ENCODE measurements at places on chromosomes 6 and 20.

GRCh38 chr6:10564975-10565673, 44.0 kb downstream of the GCNT2 start:
- DNase-seq, result no peak

GRCh38 chr6:157054531-157054979, 268.8 kb downstream of the TMEM242 start:
- DNase-seq, result no peak

DNA sequence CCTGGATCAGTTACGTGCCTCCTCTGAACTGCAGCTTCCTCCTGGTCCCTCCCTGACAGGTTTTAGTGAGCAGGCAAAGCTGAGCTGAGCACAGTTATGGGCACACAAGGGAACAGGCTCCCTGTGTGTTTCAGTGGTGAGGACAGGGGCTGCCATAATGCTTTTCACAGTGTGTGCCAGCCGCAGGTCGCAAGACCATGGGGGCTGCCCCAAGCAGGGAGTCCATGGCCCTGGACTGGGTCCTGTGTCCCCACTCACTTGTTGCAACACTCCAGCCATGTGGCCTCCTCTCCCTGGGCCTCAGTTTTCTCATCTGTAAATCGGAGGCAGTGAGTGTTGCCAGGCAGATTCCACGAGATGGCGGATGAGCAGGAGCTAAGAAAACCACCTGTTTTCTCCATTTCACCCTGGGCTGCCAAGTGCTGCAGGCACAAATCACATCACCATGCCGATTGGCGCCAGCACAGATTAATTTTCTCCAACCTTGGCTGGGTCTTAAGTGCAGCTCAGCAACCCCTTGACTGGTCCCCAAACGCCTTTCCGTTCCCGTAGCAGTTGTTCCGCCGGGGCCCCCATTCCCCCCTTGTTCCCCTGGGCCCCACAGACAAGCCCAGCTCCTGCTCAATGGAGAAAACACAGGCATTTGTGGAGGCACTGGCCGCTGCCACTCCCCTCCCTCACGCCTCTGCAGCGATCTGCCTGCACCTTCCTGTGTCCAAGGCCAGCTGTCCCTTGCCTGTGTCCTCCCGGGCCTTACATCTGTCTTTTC, 57.1 kb upstream of the NNAT start:
- no peak for DNase-seq

- no peak for DNase-seq
Observed at GRCh38 chr6:169326067-169326799, 72.6 kb upstream of the THBS2 start.

GRCh38 chr20:51366155-51366886, 176.2 kb downstream of the NFATC2 start:
- DNase-seq, result no peak

DNA sequence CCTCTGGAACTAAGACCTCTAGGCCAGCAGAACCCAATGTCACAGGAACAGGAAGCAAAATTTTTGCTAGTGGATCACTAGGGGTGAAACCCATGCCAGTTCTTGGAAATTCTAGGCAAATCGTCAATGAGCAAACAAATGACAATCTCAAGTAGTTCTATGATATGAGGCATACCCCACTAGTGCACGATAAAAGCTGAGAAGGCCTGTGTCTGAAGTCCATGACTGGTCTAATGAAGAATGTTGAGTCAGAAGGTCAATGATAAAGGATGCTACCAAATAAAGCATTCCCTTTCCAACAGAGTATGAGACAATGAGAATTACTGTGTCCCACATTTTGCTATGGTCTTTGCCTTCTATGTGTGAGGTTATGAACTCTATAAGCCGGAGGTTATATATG, 149.4 kb upstream of the NOX3 start:
- DNase-seq, result no peak

GRCh38 chr6:138182939-138183789, 21.4 kb downstream of the ARFGEF3 start:
- DNase-seq, result no peak

DNA sequence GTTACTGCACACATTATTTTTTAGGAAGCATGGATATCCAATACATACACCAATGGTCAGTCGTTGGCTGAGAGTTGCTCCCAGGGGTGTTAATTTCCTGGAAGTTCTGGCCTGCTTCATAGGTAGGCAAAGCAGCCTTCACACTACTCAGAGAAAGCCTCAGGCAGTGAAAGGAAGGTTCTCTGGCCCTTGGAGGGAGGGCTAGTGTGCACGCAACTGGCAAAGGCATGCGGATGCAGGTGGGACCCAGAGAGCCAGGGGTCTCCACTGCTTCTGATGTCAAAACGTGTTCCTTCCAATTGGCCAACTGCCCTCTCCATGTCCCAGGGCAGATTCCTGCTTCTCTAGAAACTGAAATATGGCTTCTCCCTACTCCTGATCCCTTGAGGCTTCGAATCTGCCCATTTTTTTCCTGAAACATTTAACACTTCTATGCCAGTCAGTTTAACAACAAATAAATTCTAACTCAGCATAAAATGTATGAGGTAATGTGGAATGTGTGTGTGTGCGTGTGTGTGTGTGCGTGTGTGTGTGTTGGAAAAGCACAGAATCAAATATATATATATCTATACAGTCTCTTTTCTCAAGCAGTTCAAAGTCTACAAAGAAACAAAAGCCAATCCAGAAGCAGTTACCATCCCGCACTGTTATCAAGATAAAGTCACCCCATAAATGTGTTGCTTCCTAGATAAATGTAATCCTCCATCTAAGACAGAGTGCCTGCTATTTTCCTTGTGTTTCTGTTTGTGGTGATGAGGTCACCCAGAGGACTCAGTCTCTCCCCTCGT, 94.0 kb upstream of the HIVEP1 start:
- no peak for DNase-seq

DNA sequence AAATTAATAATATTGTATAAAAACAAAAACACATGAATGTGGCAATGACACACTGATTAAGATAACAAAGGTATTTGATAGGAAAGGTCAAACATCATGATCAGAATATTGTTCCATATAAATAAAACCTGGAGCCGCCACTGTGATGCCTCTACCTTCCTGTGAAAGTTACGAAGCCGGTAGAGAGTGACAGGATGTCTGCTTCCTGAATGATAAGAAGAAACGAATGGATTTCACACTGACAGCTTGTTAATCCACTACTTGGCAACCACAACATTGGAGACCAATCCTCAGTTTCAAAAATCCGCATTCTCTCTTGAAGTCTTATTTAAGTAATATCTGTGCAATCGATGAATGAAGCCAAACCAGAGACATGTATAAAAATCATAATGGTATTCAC, 315.1 kb downstream of the HDGFL1 start:
- no peak for DNase-seq

DNA sequence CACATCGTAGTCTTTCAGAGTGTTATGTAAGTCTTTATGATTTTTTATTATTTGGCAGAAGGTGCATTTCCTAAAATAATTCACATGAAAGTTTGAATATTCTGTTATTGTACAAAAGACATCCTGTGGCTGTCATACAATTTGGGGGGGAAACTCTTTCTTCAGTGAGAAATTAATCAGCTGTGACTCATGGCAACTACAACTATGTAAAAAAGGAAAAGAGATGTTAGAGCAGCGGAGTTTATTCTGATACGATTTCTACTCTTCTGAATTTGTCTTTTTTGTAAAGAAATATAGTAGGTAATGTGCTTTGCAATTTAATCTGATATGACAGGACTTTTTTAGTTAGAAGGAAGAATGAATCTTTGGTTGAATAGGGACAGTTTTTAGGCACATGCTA, 14.2 kb downstream of the COL19A1 start:
- no peak for DNase-seq

DNA sequence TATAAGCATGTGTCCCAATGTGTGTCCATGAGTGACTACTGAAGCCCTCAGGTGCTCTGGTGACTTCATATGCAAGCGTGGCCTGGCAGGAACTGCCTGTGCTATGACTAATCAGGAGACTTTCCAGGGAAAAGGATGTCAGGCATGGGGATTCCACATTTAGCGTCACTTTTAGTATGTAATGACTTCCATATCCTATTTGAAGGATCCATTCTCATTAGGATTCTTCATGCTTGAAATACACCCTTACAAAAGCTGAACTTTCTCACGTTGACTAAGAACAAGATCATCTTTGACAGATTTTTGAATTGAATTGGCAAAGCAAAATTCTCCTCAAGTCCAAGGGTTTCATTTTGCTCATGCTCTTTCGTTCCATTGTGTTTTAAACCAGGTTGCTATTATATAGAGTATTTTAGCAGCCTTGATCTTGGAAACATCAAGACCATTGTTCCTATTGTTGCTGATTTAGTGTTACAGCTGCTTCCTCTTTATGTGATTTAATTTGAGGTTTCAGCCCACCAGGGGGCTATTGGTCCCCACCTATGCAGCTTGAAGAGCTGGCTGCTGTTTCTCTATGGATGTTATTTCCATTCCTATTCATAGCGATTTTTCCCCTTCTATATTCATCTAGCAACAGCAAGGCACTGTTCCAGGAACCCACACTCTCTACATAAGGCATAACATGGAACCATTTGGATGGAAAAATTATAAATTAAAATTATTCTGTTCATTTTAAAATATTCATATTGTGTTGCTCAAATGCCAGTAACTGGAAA, 418.6 kb downstream of the CDKAL1 start:
- no peak for DNase-seq

- no peak for DNase-seq
Observed at GRCh38 chr20:19974630-19975435, 42.3 kb upstream of the NAA20 start.

DNA sequence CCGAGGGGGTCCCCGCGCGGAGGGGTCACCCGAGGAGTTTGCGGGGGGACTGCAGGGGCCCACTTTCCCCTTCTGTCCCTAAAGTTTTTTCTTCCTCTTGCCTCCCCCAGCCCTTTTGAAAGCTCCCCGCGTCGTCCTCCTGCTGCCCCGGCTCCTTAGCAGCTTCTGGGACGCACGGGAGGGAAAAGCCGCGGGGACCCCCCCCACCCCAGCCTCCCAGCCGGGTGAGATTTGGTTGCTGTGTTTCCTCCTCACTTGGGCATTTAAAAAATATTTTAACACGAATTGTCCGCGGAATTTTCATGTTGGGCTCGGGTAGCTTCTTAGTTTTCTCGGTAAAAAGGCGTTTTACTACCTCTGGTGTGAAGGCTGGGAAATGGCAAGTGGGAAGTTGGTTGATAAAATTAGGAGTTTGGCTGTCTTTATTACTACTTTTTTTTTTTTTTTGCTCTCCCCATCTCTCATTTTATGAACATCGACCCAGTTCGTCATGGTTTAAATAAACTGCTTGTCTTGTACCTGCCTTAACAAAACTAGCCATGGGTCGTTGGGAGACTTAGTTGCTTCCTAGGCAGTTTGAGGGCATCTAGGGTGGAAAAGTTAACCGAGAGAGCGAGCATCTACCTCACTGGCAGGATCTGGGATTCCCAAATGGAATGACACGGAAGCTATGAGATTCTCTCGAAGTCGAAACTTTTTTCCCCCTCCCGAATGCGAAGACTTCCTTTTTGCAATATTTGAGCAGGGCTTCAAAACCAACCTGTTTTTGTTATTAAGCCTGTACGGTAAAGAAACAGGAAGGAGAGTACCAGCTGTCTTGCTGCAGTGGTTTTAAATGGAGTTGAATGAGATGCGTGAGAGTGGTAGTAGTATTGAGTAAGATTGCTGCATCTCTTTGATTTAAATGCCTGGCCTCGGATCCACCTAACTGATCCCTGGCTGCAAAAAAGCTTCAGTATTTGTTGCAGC, 868 bp downstream of the NCOA3 start:
- DNase-seq, result no peak

- no peak for DNase-seq
Observed at GRCh38 chr6:53593001-53593488, 48.1 kb upstream of the GCLC start.

- DNase-seq, result no peak
Observed at GRCh38 chr20:53126185-53126584, 154.0 kb downstream of the TSHZ2 start.
